ENCODE measurements at places on chromosomes 16 and 17.

GRCh38 chr16:57916735-57917438 is 54.0 kb downstream of the CNGB1 start:
- peak; percentile 48 for DNase-seq

DNA sequence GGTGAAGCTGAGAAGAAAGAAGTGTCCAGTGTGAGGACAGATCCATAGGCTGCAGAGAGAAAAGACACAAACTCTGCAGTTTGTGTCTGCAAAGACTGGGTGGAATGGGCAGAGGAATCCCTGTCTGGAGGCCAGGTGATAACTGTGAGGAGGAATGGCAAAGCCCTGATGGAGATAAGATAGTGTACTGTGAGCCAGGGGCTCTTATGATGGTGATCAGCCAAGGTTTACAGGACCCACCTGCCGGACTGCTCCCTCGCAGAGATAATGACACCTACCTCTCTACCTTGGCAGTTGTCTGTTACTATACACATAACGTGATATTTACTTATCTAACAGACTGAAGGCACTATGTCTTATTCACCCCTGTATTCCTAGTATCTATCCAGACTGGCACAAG is 92.6 kb upstream of the ASIC2 start:
- no peak for DNase-seq

- no peak for DNase-seq
Measured at GRCh38 chr17:7235693-7236665, 1.7 kb upstream of the DVL2 start.

DNA sequence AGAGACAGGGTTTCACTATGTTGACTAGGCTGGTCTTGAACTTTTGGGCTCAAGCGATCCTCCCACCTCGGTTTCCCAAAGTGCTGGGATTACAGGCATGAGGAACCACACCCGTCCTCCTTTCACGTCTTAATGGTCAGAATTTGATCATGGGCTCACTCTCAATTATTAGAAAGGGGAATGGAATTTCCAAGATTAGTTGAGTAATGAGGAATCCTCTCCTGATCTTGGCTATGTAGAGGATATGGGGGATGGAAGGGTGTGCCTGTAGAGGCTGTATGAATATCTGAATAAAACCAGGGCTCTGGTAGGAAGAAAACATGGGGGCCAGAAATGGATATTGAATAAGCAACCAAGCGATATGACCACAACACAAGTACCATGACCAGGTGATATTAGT is 25.9 kb upstream of the SMURF2 start:
- no peak for DNase-seq

- no peak for DNase-seq
Measured at GRCh38 chr17:50872710-50873424, 6.7 kb upstream of the TOB1 start.
